ENCODE measurements at places on chromosomes 2 and 18.

GRCh38 chr2:230140667-230141066, 71.9 kb upstream of the SLC16A14 start:
- DNase-seq: no peak

GRCh38 chr2:42868874-42869273, 76.5 kb upstream of the HAAO start:
- DNase-seq: no peak

GRCh38 chr2:160869411-160869810, 290.8 kb upstream of the TANK start:
- DNase-seq: no peak

DNA sequence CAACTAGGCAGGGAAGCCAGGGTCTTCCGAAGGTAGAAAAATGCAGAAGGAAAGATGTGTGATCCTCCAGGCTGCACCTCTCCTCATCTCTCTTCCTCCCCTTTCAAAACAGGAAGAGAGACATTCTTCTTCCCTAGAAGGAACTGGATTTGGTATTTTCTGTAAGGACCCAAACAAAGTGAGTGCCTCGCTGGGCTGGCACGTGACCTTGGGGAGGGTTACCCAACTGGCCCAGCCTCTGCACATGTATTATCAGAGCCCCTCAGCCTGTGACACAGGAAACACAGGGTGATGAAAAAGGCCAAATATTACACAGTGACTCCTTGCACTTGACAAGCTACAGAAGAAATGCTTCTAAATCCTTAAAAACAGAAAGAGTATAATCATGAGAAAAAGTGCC, 2.3 kb downstream of the HJURP start:
- no peak for DNase-seq

GRCh38 chr2:191184457-191184856, 33.7 kb upstream of the STAT4 start:
- DNase-seq: no peak

- DNase-seq: no peak
Measured at GRCh38 chr2:199128476-199129229, 329.1 kb downstream of the SATB2 start.

DNA sequence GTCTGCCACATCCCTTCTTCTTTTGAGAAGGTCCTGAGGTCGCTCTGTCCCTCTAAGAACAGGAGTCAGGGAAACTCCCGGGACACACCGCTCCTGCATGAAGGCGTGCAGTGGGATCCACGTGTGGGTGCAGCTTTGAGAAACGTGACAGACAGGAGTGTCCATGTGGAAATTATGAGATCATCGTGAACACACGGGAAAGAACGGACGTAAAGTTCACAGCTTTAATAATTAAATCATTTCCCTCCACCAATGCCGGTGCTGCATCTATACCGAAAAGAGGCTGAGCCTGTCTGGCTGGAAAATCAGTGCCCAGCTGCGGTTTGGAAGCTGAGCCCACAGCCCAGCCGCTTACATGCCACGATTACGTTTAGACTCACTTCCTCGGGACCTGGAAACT, 372.4 kb upstream of the SALL3 start:
- no peak for DNase-seq

DNA sequence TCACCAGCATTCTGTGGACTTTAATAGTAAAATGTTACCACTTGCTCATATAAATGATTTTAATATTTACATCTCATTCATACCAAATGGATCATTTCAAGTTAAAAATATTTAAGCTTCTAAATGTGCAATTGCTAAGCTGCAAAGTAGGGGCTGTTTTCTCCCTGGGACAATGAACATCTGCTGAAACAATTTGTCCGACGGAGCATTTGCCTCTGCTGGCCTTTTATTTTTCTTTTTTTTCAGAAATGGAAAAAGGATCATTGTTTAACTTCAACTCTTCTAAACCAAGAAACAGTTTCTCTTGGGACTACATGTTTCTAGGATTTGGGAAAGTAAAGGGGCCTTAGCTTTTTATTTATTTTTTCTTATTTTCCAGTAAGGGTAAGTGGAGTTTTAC, 43.8 kb upstream of the ITPRID2 start:
- DNase-seq: no peak

GRCh38 chr2:190781604-190782198, 98.9 kb upstream of the GLS start:
- DNase-seq: peak; percentile 49

- DNase-seq: no peak
Measured at GRCh38 chr2:38073211-38074057, 2.5 kb downstream of the CYP1B1 start.

DNA sequence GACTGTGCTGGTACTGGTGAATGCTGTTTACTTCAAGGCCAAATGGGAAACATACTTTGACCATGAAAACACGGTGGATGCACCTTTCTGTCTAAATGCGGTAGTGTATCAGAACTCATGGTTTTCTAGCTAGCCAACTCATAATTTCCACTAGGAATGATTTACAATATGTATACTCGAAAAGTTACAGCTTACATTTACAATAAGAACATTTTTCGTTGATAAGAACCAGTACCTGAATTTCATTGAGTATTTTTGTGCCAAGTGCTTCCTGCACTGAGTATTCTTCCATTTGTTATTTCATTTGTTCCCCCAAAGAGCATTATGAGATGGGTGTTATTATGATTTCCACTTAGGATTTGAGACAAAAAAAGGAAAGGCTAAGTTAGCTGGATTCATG, 21.9 kb downstream of the SERPINB12 start:
- no peak for DNase-seq

DNA sequence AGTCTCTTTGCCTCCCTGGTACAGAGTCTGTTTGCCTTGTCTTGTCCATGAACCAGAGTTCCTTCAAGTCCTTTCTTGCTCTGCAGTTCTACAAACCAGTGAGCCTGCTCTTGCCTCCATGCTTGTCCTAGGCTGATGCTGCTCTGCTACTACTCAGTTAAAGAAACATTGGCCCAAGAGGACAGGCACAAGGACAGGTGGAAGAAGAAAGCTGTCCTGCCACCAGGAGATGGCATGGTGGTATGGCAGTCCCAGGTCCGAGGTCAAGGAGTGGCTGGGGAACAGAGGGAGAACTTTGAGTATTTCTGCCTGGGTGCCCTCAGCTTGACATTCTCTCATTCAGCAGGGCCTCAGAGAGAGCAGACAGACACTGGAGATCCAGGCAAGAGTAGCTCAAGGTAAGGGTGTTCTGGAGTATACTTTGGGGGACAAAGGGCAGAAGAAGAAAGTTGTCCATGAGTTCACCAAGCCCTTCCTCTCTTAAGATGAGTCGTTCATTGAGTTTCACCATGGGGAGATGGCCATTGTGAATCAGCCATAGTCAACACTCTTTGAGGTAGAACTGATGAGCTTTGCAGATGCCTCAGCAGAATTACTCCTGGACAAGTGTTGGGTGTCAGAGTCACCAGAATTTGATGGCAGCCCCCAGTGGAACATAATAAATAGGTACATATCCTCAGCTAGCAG, 20.4 kb downstream of the TTC32 start:
- DNase-seq: no peak

GRCh38 chr2:188291142-188291616, 495 bp upstream of the GULP1 start:
- DNase-seq: no peak

DNA sequence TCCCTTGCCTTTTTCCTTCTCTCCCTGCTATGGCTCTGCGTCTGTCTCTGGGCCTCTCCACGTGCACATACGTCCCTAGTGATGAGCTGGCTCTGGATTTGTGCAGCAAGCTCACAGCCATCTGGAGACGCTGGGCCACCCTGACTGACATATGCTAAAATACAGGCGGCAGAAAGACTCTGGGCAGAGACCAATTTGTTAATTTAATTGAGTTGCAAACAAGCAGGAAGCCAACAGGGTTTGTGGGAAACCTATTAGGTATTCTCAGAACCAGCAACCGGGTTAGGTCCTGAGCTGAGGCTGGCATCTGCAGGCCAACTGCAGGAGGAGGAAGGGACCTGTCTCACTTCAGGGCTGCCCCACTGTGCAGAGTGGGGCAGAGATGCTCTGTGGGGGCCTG, 53.5 kb upstream of the SMAD2 start:
- no peak for DNase-seq

GRCh38 chr2:126811101-126811500, 87.6 kb upstream of the TEX51 start:
- no peak for DNase-seq

- no peak for DNase-seq
Measured at GRCh38 chr18:12500986-12501385, 93.3 kb downstream of the PRELID3A start.

DNA sequence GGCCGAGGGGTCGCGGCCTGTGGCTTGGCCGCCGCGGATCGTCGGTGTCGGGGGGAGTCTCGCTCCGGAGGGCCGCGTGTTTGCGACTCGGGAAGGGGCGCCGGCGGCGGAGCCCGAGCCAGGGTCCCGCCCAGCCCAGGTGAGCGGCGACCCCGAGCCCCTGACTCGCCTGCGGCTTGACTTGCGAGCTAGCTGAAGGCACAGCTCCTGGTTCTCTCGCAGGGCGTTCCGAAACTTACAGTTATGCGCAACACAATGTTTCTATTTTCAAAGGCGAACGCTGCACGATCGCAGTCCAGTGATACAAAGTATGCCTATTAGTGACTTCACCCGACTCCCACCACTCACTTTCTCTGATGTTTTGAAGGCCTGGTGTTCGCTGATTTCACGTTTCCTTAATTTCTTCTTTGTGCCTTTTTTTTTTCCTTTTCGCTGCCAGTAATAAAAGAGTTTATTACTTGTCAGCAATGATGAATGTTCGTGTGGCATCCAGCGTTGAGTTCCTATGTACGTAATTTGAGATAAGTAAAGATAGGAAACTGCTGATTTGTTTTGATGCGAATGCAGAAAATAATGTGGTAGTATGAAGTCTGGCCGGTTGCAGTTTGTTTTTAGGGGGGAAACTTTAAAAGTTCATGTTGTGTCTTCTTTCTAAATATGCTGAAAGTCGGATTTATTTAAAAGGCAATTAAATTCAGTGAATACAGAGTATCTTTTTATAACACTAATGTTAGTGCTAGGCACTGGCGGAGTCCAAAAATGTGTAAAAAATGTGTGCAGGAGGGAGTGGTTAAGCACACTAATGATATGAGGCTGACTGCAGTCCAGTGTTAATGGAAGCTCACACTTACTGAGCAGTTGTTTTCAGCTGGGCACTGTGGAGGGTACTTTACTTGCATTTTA, 706 bp downstream of the UBXN2A start:
- no peak for DNase-seq

DNA sequence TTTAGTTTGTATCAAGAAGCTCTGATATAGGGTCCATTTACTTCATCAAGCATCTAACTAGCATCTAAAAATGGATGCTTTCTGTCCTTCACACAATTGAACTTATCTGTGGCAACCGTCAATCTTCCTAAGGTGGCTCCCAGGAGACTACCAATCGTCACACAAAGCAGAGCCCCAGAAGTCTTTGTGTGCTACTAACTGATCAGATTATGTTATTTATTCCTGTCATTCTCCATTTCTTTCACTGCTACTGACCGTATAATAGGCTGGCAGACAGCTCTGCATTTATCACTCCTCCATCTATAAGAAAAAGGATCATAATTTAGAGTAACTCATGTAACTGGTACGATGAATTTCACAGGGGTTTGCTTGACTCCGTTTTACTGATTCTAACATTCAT, 585.0 kb upstream of the NXPH2 start:
- no peak for DNase-seq

GRCh38 chr2:102664471-102664909, 45.1 kb downstream of the SLC9A2 start:
- DNase-seq: peak; percentile 85

- DNase-seq: peak; percentile 15
Measured at GRCh38 chr18:53698907-53699306, 525.6 kb downstream of the MBD2 start.

Measured in Caki2 (cell line).